ENCODE measurements at places on chromosomes 4 and X. TPM values are rescaled to one million over a fixed set of nuclear protein-coding genes. Genes with fewer than 3 reads are reported as not detected.
A peak's percentile ranks its signal among the peaks of the same experiment; 100 is the strongest.

PARM1 gene
- 9.4 TPM for total RNA-seq

BMX gene
- not detected for total RNA-seq

CCDC120 gene
- 6.8 TPM for total RNA-seq

HPRT1 gene
- 53.1 TPM for total RNA-seq

MAGEB2 gene
- not detected for total RNA-seq

SOX3 gene
- total RNA-seq, result 23.3 TPM

DUSP21 gene
- total RNA-seq, result not detected

GRIA2 gene
- total RNA-seq, result not detected

ITIH6 gene
- total RNA-seq, result not detected

BEX1 gene
- total RNA-seq, result 74.7 TPM

LIMCH1 gene
- 1.5 TPM for total RNA-seq

PAGE2 gene
- total RNA-seq, result not detected

GDPD2 gene
- 10.3 TPM for total RNA-seq

DNA sequence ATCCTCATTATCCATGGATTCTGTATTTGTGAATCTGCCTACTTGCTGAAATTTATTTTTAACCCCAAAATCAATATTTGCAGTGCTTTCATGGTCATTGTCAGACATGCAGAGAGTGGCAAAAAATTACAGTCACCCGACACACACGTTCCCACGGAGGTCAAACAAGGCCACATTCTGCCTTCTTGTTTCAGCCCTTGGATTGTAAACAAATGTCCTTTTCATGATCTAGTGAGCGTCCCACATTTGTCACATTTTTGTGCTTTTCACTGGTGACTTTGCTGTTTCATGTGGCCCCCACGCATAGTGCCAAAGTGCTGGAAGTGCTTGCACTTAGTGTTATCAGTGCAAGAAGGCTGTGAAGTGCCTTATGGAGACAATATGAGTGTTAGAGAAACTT lies 45.0 kb downstream of the SOD3 start:
- DNase-seq, result no peak
- H3K4me3 ChIP-seq, result no peak overlapping the region
- H3K4me1 ChIP-seq, result no peaks in the 10 kb centered on the region

GRCh38 chrX:119429471-119429870 lies 30.3 kb downstream of the SLC25A43 start:
- H3K4me3 ChIP-seq, result no peak overlapping the region
- H3K27ac ChIP-seq, result no peak overlapping the region
- no peaks in the 10 kb centered on the region for H3K36me3 ChIP-seq

- no peaks in the 10 kb centered on the region for H3K4me1 ChIP-seq
- no peaks in the 10 kb centered on the region for H3K36me3 ChIP-seq
- no peaks in the 10 kb centered on the region for H3K27me3 ChIP-seq
- DNase-seq, result no peak
- H3K4me3 ChIP-seq, result no peak within 1 kb of the TSS
Observed at GRCh38 chrX:106903291-106903824, at the start of gene RIPPLY1. Gene RIPPLY1 (minus strand): TSS chrX:106903341. CDS start chrX:106903287, 54 bp downstream.

DNA sequence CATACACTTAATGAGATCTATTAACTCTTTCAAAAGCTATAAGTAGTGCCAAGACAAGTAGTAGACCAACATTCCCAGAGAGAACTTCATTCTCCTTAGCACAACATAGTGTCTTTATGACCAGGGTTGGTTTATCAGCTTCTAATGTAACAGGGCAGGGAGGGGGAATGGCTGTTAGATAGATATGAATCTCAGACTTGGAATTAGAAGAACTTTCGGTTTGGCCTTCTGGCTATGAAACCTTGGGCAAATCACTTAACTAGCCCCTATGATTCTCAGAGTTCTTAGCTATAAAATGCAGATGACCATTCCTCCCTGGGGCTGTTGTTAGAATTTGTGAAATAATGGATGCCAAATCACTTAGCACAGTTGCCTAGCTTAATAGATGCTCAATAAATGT lies 132.2 kb downstream of the SLC10A7 start:
- no peaks in the 10 kb centered on the region for H3K4me1 ChIP-seq
- H3K27ac ChIP-seq, result no peak overlapping the region
- no peaks in the 10 kb centered on the region for H3K36me3 ChIP-seq
- DNase-seq, result no peak
- no peak overlapping the region for H3K4me3 ChIP-seq

DNA sequence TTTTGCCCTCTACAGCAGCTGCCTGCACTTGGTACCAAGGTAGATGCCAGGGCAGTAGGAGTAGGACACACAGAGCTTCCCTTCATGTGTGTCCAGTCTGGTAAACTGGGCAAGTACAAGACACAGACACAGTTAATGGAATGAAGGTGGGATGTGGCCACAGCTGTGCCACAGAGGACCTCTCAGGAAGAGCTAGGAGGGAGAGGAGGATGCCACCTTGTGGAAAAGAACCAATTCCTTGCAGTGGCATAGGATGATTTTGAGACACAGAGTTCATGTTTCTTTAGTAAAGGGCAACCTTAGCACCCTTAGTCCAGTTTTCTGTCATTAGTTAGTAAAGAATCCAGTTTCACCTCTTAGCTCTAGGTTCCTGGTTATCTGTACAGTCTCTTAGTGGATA lies 36.3 kb upstream of the TBC1D14 start:
- H3K27me3 ChIP-seq, result no peaks in the 10 kb centered on the region
- H3K4me3 ChIP-seq, result no peak overlapping the region
- no peaks in the 10 kb centered on the region for H3K4me1 ChIP-seq
- no peak for DNase-seq

GRCh38 chr4:1277667-1278665 lies 11.7 kb upstream of the MAEA start:
- DNase-seq, result no peak
- no peaks in the 10 kb centered on the region for H3K36me3 ChIP-seq
- H3K4me1 ChIP-seq, result no peaks in the 10 kb centered on the region
- H3K27ac ChIP-seq, result no peak overlapping the region

DNA sequence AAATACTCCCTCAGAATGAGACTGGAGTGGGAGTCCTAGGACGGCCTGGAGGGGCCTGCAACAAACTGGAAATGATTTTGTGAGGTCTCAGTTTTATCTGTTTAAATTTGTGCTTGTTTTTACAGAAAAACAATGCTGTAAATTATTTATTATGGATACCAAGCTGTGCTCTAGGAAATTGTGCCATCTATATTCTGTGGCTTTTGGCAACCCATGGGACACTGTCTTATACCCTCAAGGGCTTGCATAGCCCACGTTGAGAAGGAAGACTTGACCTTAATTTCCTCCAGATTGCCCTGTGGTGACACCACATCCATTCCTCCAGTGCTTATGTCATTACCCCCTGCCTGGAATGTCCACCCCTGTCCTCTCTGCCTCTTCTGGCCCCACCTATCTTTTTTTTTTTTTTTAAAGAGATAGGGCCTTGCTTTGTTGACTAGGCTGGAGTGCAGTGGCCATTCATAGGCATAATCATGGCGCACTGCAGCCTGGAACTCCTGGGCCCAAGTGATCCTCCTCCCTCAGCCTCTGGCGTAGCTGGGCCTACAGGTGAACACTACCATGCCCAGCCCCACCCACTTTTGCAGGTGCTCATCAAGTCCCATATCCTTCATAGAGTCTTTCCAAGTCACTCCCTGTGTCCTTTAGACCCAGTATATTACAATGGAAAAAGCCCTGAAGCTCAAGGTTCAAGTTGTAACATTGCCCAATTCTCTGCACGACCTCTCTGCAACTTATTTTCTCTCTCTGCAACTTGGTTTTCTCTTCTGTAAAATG lies 77.4 kb downstream of the HPRT1 start:
- H3K27ac ChIP-seq, result no peak overlapping the region
- H3K4me3 ChIP-seq, result no peak overlapping the region
- H3K36me3 ChIP-seq, result no peaks in the 10 kb centered on the region

DNA sequence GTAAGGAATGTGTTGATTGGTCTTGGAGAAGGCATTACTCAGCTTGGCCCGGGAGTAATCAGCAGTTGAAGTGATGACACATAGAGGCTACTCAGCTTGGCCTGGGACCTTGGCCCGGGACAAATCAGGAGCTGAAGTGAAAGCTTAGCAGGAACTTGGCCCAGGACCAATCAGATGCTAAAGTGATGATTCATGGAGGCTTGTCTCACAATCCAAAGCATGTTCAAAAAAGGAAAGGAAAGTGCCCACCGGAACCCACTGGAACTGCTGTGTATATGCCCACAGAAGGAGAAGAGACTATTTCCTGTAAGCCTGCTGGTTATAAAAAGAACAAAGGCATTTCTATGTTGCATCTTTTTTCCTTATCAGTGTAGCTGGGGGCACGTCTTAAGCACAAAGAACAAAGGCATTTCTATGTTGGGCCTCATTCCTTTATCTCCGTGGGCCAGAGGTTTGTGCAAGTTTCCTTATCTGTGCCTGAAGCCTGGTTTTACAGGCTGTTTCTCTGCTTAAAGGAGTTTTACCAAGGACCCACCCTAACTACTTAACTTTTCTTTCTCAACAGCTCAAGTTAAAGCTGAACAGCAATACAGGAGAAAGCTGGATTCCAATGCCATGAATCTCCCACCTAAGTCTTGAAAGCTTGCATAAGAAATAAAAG lies 1176.7 kb downstream of the NLGN4X start:
- DNase-seq, result no peak
- H3K4me3 ChIP-seq, result no peak overlapping the region
- no peaks in the 10 kb centered on the region for H3K36me3 ChIP-seq

GRCh38 chrX:63961964-63962363 lies 176.9 kb upstream of the ARHGEF9 start:
- no peaks in the 10 kb centered on the region for H3K36me3 ChIP-seq
- H3K27me3 ChIP-seq, result no peaks in the 10 kb centered on the region
- no peak for DNase-seq
- H3K27ac ChIP-seq, result no peak overlapping the region
- no peaks in the 10 kb centered on the region for H3K4me1 ChIP-seq

DNA sequence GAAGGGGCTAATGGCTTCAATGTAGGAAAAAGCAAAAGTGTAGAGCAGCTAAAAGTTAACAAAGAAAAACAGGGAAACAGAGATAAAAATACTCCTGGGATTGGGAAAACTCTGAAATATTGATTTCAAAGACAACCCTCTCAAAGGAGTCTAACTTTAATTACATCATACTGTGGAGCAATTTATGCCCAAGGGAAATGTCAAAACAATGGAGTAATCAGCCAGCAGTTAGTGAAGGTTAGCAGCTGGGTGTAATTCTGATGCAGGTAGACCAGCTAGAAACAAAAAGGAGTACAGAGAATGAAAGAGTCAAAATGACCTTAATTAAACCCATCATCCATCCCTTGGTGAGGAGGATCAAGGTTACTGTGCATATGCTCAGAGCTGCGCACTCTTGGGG lies 169.0 kb downstream of the ADAM29 start:
- H3K36me3 ChIP-seq, result no peaks in the 10 kb centered on the region
- H3K4me1 ChIP-seq, result no peaks in the 10 kb centered on the region
- H3K27ac ChIP-seq, result no peak overlapping the region
- no peak overlapping the region for H3K4me3 ChIP-seq

GRCh38 chr4:54224996-54225597 lies 4.0 kb upstream of the PDGFRA start:
- peak; percentile 35 for DNase-seq
- H3K4me1 ChIP-seq, result peaks cover 36% of the 10 kb centered on the region
- no peaks in the 10 kb centered on the region for H3K36me3 ChIP-seq
- no peak overlapping the region for H3K27ac ChIP-seq
- H3K27me3 ChIP-seq, result peaks cover 99% of the 10 kb centered on the region
- H3K4me3 ChIP-seq, result peak overlapping the region; percentile 86

DNA sequence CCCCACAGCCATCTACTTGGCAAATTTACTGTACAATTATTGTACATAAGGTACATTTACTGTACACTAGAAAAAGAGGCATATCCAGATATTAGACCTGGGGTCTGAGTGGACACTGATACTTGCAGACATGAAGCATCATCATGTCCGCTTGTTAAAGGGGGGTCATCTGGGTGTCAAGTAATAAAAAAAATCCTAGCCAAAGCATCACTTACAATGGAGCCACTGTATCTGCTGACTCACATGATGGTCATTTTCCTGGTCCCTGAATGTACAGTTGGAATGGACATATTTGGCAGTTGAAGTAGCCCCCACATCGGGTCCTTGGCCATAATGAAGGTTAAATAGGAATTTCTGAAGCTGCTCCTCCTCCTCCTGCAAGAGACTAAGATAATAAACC lies 228.8 kb downstream of the THOC2 start:
- H3K27ac ChIP-seq, result no peak overlapping the region
- H3K27me3 ChIP-seq, result no peaks in the 10 kb centered on the region
- H3K4me3 ChIP-seq, result no peak overlapping the region
- H3K4me1 ChIP-seq, result no peaks in the 10 kb centered on the region
- H3K36me3 ChIP-seq, result no peaks in the 10 kb centered on the region

All from GM23338 (cell line).